Calu3 (cell line): ENCODE measurements at places on chromosomes 5 and 9.

DNA sequence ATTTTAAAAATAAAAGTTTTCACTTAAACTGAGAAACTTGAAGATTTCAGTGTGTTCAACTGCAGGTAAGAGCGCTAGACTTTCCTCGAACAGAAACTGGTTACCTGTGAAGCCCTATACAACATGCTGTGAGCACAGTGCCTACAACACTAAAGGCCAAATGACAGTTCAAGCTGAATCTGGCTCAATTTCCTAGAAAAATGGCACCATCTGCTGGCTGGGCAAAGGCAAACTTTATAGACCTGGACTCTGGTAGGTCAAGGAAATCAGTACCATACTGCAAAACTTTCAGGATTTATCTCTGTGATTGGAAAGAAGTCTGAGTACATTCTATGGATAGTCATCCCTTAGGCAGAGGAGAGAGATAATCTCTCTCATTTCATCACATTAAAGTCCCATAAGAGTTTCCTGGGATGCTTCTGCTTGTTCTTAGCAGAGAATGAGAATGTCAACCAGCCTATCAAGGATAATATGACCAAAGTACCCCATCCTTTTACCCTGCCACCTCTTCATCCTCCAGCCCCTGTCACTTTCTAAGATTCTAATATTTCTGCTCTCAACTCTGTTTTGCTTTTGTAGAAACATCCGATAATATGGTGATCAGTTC is 31.8 kb upstream of the FOXB2 start:
- DNase-seq, result peak; percentile 46

GRCh38 chr5:89444088-89444487 is 561.1 kb upstream of the MEF2C start:
- DNase-seq, result no peak

DNA sequence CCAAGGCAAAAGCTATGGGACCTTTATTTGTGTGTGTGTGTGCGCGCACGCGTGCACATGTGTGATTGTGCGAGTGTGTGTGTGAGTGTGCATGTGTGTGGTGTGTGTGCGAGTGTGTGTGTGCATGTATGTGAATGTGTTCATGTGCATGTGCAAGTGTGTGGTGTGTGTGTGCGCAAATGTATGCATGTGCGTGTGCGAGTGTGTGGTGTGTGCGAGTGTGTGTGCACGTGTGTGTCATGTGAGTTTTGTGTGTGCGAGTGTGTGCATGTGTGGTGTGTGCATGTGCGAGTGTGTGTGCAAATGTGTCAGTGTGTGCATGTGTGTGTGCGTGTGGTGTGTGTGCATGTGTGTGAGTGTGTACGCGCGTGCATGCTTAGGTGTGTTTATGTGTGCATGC is 11.1 kb upstream of the GLT6D1 start:
- DNase-seq, result no peak

DNA sequence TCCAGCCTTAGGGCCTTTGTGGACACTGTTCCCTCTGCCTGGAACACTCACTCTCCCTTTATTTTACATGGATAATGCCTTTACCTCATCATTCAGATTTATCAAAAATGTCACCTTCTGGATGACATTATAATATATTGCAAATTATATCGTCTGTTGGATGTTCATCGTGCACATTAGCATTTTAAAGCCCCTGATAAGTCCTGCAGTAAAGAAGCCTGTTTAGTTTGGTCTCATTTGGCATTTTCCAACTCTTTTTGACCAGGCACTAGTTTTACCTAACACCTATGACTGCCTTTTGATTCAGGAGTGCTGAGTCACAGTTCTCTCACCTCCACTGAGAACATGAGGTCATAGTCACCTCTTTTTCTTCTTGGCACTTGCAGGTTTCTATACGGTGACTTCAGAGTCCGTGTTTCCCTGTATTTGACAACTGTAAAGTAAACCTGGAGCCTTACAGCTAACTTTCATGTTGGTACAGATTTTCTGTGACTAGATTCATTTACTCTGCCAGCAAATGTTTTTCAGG is 57.7 kb upstream of the STC2 start:
- no peak for DNase-seq
